ENCODE measurements at places on chromosomes 4 and X.
A peak's percentile ranks its signal among the peaks of the same experiment; 100 is the strongest.

DNA sequence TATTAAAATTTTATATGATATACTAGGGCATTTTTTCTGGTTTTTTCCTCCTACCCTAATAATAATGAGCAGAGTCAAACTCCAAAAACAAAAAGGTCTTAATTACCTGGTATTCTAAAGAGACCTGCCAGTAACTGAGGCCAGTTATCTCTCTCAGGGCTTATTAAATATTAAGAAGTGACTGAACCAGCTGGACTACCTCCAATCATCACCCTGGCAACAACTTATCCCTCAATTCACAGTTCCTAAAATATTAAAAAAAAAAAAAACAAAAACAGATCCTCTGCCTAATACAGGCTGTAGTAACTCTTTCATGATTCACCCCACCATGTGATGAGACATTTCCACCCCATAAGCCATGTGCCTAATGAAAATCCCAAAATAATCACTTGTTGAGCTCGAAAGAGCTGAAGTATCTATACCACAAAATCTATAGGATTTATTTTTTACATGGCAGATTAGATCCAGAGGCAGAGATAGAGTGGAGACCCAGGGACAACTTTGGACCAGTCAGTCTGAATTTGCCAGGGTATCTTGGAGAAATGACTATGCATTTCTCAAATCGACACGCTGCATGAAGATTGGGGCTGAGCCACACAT is 698.0 kb downstream of the FAT4 start:
- no peak for DNase-seq

GRCh38 chr4:78291277-78291676 is 234.2 kb downstream of the FRAS1 start:
- DNase-seq = no peak

DNA sequence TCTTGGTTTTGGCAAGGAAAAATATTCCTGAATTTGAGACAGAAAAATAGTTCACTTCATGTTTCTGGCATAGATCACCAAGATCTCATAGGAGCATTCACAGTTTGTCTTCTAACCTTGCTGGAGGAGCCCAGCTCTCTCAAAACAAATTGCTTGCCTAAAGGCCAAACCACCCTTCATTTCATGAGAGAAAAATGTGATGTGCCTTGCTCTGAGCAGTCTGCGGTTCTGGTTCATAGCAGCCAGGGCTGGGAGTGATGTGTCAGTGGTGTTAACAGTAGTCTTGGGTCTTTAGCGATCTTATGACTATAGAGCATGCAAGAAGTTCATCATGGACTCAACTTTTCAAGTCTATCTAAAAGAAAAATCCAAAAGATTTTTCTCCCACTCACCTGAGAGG is 183.3 kb downstream of the DCLK2 start:
- DNase-seq = no peak

DNA sequence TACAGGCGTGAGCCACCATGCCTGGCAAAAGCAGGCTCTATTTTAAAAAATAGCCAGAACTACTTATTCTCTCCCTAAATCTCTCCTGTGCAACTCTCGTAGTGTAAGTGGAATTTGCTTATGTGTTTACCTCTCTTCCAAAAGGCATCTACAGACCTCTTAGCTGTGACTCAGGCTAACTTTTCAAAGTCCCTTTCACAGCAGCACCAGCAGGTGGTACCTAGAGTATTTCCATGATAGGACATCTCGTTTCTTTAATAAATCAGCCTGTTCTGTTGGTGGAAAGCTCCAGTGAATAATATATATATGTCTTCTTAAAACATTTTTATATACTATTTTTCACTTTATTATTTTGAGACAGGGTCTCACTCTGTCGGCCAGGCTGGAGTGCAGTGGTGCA is 89.0 kb downstream of the NSUN7 start:
- no peak for DNase-seq

DNA sequence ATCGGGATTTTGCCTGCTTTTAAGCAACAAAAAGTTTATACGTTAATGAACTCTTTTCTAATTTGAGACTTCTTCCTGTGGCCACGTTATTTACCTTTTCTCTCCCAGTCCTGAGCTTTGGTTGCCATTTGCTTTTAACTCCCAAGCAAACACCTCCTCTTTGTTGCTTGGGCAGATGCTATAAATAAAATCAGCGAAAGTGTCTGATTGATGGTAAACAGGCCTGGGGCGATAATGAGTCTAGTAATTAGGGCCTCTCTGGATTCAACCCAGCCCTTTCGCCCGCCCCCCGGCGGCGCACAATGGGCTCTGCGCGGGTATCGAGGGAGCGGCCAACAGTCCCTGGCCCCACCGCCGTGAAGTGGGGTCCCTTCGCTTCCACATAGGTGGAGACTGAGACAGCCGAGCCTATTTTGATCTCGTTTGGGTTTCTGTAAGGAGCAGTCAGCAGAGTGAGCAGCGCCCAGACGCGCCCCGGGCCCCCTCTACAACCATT is 790 bp downstream of the CLGN start:
- DNase-seq = peak; percentile 65

DNA sequence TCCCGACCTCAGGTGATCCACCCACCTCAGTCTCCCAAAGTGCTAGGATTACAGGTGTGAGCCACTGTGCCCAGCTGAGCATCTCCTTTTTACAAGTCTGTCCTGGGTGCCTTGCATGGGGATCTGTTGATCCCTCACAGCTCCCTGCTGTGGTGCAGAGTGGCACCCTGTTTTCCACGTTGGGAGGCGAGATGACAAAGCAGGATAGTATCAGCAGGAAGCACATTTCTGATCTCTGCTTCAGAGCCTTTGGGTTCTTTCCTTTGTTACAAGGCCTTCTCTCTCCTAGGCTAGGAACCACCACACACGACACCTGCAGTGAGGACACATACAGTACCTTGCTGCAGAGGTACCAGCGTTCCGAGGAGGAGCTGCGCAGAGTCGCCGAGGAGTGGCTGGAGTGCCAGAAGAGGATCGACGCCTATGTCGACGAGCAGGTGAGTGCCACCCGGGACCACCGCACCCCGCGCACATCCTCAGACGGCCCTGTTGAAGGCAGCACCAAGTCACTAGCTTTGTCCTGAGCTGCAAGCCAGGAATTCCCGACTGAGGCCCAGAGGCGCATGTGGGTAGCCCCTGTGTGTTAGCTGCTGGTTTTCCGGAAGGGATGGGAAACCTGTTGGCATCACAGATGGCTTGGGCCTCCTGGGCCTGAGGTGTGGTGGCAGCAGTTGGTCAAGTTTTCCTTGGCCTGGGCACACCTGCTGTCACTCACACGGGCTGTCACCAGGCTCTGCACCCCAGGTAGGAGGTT is 109.6 kb downstream of the TNIP2 start:
- DNase-seq = no peak

DNA sequence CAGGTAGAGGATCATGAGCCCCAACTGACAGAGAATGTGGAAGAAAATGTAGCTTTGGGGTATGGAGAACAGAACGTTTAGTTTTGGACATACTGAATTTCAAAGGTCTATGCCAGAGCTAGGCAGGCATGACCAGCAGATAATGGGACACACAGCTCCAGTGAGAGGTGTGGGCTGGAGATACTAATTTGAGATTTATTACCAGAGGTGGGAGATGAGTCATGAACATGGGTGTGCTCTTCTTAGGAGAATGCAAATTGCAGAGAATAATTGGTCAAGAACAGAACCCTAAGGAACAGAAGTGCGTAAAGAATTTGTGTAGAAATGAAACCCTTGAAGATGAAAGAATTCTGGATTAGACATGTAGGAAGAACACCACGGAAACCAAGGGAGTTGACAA is 125.2 kb downstream of the PACRGL start:
- DNase-seq = no peak

DNA sequence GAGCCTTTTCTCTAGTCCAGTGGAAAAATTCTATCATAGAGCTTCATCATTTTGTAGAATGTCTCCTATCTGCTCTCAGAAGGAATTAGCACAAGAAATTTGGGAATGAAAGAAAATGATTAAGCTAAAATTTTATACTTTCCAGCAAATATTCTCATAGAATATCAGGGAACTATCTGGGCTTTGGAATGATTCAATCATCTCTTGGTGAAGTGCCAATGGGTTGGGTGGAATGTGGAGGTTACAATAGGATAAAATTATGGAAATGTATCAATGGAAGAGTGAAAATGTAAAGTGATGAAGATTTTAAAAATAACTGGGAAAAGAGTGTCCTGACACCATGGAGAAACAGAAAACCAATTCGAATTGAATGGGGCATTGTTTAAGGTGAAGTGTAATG is 119.0 kb upstream of the MID1 start:
- DNase-seq = no peak

- peak; percentile 82 for DNase-seq
Measured at GRCh38 chrX:57929373-57929772, 19.1 kb upstream of the ZXDA start.

DNA sequence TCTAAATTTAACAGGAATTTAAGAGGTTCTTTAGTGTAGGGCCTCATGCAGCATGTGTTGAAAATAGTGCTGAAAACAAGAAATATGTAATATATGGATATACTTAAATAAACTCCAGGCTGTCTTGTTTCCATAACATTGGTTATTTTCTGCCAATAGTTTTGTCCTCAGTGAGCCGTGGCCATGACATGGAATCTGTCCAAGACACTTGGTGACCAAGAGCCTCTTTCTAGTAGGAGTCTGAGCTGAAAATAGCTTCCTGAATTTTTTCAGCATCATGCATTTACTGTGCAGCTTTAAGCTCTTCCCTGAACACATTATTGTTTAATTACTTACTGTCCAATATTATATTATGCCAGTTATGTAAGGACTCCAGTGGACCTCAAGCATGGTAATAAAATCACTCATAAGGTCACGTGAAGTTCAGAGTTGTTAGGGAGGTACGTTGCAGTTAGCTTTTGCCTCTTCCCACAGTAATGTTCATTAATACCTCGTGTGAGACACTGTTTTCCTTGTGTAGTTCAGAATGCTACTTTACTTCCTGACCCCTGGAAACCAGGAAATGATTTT is 488.2 kb downstream of the GRID2 start:
- no peak for DNase-seq

- DNase-seq = no peak
Measured at GRCh38 chrX:45668686-45669443, 468.2 kb upstream of the DIPK2B start.

DNA sequence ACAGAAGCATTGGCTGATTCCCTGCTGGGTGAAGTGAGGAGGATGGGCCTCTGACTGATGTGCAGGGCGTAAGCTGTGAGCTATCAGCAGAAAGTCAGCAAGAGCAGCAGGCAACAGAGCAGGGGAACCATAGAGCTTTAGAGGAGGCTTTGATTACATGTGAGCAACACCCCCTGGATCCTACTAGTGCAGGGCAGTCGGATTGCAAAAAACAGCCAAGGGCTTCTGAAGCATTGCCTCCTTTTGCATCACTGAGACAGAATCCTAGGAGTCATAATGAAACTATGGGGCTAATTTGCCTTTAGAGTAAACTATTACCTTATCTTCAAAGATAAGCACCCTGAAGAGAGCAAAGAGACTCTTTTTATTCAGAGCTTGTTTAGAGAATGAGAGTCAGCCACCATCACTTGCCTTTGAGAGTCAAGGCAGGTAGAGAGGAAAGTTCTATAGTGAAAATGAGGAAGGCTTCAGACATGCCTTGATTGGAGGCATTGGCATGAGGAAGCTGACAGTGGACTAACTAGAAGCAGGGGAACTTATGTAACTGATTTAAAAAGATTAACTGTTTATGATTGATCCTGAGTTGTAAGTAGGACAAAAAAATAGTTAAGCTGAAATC is 420.3 kb downstream of the PDHA2 start:
- DNase-seq = no peak

DNA sequence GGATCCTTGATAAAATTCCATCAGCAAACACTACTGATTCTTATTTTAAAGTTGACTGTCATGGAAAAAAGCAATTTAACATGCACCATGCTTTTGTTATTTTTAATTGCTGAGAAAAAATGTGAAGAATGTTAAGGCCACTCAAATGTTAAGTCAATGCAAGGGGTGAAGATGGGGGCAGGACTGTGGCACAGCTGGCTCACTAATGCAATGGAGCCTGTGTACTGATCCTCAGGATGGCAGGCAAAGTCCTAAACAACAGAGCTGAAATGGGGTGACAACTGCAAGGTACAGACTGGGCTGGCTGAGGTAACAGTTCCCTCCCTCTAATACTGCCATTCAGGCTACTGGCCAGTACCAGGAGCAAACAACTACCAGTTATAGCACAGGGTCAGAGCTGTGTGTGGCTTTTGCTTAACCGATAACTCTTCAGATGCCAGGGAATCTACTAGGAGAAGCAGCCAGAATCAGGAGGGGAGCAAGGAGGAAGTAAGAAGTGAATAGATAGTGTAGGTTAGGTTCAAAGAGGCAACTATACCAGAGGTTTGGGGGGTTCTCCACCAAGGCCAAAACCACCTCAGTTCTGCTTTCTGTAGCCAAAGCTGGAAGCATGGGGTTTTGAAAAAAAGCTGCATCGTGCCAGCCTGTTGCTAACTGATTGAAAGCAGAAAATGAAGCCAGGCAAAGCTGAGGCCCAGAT is 372.6 kb downstream of the OPHN1 start:
- DNase-seq = peak; percentile 58

DNA sequence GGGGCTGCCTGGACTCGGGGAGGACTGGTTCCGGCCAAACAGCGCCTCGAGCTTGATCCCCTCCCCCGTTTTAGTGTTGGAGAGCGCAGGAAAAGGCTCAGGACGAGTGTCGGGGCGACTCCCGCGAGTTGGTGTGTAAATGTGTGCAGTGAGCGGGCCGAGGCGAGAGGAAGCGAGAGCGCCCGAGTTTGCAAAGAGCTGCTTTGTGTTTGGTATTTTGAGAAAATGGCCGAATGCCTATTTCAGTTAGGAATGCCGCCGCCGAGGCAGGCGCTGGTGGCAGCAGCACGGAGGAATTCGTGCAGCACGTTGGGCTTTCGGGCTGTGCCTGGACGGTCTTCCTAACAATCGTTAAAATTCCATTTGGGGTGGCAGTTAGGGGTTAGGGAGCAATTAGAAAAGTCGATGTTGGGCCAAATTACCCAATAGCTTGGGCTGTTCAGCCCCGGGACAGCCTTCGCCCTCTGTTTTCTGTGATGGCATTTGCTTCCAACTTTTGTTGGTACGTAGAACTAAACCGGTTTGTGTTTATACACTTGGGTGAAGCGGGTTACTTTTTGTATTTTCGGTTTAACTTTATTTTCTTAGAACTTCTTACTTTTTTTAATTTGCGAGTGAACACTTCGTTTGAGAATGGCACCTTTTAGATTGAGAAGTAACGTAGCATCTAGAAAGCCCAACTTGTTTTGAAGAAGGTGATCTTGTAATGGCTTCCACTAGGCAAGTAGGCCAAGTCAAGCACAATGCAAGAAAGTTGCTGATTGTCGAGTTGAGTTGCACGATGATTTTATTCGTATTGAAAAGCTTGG is 1.6 kb downstream of the REST start:
- peak; percentile 66 for DNase-seq
